ENCODE measurements at places on chromosomes 5 and 9.
A peak's percentile ranks its signal among the peaks of the same experiment; 100 is the strongest.

DNA sequence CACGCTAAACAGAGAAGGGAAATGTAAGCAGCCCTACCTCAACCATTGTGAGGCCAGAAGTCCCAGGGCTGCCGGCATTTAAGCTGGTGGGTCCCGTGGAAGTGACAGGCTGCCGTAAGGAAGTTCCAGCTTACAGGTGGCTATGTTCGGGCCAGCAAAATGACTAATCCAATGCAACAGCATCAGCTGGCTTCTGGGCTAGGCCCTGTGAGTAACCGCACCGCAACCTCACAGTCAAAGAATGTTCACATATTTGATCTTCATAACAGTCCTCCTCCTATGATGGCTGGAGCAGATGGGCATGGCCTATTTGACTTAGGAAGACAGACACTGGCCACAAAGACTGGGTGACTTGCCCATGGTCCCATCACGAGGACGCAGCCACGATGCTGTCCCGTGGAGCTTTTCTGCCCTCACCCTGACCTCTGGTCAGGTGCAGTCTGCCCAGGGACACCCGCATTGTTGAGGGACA, 88.2 kb downstream of the LIFR start:
- DNase-seq = peak; percentile 87

DNA sequence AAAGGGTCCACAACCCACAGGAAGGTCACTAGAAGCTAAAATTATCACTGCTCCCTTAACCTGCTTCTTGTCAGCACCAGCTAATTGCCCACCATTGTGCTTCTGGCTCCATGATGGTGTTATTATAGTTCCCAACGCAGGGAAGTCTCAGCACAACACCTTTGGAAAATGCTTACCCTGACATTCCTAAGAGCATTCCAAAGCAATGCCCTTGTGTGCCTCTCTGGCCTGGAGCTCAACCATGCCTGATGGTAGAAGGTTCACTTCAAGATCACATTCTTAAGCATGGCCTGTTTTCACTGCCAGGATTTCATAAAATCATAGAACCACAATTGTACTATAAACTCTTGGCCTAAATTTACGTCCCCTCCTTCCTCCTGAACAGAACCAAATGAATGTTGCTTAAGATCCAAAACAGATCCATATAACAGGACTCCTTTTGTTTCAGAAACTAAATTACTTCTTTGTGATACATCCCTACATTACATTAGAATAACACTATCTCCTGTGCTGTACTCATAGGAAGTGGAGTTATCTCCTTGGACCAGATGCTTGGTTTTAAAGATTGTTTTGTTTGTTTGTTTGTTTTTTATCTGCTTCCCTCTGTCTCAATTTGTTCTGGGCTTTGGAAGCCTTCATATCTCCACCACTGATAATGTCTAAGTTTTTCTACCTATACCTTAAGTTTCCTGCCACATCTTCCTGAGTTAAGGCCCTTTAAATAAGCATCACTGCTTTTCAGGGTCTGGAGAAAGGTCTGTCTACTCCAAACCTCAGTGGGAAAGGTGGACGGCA, 32.1 kb downstream of the ARL15 start:
- DNase-seq = no peak

DNA sequence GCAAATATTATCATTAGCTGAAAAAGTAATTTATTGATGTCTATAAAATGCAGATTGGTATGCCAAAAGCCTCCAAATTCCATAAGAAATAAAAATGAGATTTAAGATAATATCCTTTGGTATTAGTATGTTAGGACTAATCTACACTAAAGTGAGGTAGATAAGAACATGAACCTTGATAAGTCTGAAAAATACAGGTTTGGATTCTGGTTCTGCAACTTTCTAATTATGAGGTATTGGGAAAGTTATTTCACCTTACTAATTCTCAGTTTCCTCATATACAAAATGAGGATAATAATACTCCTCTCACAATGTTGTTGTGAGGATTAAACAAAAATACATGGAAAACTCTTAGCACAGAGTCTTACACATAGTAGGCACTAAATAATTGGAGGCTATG, 300.1 kb downstream of the NNT start:
- DNase-seq = no peak

DNA sequence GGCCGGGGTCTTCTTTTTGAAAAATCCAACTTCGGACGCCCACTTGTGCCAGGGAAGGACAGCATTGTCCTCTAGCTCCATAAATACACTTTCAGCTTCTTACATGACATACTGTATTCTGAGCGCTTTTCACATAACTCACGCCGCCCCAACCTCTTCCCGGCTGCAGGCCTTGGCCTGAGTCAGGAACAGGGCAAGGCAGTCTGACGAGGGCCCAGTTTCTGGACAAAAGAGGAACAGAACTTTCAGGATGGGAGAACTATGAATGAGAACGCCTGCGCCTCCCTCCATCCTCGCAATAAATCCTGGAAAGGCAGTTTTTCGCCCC, 650 bp downstream of the DCTN4 start:
- no peak for DNase-seq

DNA sequence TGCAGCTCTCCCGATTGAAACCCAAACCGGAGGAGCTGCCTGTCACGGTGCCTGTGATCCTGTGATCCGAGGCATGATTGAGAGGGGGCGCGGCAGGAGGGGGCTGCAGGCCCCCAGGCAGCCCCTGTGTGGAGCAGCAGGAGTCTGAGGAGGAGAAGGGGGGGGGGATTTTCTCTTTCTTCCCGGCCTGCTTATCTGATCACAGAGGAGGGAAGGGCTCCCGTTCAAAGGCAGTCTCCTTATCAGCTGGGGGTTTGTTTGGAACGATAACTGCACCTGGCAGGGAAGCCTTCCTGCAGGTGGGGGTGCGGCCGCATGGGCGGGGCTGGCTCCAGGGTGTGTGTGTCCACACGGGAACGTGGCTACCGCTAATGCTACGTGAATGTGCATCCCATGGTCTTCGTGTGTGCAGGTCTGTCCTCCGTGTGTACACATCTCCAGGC, 38.4 kb downstream of the LMX1B start:
- DNase-seq = no peak

All from MCF 10A (cell line).